MV-4-11 (cell line): ENCODE measurements at places on chromosomes 11 and 22.

GRCh38 chr11:67382276-67383136 is 9.1 kb upstream of the CLCF1 start:
- DNase-seq: peak; percentile 72

DNA sequence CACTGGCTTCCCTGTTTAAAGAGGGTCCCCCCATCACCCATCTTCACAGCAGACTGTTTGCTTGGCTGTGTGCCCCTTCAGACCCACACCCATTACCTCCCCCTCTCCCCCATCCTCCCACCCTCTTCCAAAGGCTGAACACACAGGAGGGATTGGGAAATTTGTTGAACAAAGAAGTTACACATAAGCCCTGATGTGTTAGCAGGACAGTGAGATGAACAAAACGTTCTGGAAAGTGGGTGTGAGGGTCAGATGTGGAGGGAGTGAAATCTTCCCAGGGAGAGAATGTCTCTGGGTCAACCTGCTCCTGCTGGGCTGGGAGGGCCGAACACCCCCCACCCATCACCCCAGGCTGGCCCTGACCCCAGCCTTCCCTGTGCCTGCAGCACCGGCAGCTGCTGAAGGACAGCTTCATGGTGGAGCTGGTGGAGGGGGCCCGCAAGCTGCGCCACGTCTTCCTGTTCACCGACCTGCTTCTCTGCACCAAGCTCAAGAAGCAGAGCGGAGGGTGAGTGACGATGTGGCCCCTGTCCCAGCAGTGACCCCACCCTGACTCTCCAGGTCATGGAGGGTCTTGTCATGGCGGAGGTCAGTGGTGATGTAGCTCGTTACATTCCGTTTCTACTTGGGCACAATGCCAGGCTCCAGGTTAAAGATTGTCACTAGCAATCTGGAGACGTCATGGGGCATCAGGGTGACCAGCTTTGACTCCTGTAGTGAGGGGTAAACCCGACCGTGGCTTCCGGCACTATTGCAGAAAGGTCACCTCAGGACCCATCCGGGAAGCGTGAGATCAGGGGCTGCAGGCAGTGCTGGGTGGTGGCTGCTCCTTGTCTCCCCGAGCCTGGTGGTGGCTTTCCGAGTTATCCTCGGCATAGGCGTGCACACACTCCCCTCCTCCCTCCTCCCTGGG is 103.5 kb downstream of the BCR start:
- DNase-seq: no peak

DNA sequence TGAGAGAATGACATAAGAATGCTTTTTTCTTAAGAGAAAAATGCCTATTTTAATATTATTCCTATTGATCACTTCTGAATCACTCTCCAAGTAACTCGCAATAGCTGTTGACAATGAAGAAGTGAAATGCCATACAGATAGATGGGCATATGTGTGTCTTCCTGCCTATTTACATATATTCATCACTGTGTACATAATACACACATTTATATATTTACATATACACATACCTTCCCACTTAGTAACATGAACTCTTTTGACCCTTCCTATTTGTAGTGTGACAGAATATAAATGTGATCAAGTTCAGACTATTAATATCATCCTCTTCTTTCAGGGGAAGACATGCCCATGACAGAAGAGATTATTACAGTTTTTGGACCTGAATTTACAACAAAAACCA is 756.7 kb downstream of the DLG2 start:
- no peak for DNase-seq

DNA sequence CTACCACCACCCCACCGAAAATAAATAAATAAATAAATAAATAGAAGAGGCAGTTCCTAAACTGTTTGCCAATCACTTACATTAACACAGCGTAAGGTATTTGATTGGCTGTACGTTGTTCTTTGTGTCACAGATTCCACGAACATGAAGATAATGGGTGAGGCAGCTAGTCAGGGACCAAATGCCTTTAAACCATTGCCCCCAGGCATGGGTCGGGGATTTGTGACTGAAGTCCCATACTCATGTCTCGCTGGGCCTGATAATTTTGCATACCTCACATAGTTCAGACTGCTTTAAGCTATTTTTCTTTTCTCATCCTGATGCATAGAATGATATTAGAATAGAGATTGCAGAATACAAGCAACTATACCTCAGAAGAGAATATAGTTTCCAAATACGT is 3.6 kb upstream of the CBL start:
- no peak for DNase-seq

DNA sequence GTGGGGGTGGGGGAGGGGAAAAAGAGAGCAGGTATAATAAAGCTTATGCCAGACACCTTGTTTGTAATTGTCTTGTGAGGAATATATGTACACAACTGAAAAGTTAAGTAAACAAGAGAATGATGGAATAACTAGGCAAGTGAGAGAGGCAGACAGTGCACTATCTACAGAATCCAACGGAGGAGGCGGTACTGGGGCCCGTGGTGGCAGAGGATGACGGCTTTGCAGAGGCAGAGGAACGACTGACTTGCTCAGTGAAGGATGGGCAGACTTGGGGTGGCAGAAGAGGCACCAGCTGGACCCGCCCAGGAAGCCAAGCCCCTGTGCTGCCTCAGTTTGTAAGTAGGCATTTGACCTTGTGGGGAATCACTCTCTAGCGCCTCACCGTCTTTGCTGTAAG is 297.6 kb downstream of the ST3GAL4 start:
- no peak for DNase-seq

- DNase-seq: no peak
Observed at GRCh38 chr11:71266114-71266833, 13.9 kb upstream of the SHANK2 start.

GRCh38 chr11:121841487-121842191 is 274.4 kb downstream of the BLID start:
- DNase-seq: no peak

DNA sequence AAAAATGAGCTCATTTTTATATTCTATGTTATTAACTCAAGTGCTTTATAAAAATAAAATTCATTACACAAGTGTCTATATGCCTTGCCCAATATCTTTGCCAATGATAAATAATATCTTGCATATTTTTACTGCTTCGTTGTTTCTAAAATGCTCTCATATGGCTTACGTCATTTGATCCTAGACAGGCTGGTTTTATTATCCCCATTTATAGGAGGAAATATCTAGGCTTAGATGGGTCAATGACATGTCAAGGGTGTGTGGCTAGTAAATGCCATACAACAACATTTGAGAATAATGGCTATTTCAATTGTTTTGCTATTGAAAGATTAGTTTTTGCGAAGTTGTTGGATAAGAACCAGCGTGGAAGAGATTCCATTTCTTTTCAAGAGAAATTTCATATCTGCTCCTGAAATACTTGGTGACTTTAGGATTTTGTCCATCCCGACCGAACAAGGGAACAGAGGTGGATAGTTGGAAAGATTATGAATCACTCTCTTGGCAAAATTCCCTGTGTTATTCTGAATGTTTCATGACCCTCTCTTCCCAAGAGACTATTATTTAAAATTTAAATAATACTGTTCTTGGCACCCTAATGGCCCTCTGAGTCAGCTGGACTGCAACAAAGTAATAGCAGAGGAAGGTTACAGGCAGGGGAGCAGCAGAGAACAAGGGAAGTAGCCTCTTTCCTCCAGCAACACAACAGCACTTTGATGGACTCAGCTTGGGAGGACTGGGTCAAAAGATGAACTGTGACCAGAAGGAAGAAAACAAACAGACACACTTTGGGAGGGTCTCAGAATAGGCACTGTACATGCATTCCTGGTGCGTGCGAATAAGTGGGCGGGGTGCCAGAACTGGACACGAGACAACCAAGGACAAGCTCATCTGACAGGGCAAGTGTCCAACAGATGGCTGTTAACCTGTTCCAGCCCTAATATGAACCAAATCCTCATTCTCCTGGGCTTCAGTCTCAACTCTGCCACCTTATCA is 94.5 kb downstream of the ME3 start:
- no peak for DNase-seq

DNA sequence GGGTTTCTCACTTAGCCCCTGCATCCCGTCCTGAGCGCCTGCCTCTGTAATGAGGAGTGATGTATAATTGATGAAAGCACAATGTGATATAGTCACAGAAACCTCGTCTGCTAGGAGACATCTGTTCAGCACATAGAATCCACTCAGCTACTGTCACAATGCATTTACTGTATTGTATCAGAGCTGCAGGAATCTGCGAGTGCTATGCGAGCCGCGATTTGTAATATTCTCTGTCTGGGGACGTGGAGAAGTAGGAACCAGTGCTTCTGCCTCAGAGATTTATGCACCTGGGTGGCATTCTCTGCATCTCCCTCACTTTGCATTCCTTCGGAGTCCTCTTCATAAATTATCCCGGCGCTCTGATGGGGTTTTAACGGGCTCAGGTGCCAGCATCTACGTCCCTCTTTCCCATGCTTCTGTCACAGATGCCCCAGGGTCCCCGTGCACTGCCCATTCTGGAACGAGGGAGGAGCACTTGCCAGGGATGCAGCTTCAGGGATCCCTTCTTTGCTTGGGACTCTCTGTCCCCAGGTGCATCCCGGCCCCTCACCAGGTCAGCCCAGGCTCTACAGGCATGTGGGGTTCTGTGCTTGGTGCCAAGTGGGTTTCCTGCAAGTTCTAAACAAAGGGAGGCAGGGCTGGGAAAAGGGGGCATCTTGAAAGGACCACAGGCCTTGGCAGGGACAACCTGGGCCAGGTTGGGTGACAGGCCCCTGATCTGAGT is 205.5 kb downstream of the DSCAML1 start:
- no peak for DNase-seq

- no peak for DNase-seq
Observed at GRCh38 chr11:100354736-100355135, 332.4 kb upstream of the ARHGAP42 start.

GRCh38 chr11:11043721-11044120 is 185.9 kb upstream of the ZBED5 start:
- DNase-seq: no peak

GRCh38 chr11:15764326-15764725 is 592.0 kb downstream of the SOX6 start:
- peak; percentile 74 for DNase-seq

GRCh38 chr11:12979928-12980689 is 29.0 kb upstream of the RASSF10 start:
- DNase-seq: peak; percentile 55

DNA sequence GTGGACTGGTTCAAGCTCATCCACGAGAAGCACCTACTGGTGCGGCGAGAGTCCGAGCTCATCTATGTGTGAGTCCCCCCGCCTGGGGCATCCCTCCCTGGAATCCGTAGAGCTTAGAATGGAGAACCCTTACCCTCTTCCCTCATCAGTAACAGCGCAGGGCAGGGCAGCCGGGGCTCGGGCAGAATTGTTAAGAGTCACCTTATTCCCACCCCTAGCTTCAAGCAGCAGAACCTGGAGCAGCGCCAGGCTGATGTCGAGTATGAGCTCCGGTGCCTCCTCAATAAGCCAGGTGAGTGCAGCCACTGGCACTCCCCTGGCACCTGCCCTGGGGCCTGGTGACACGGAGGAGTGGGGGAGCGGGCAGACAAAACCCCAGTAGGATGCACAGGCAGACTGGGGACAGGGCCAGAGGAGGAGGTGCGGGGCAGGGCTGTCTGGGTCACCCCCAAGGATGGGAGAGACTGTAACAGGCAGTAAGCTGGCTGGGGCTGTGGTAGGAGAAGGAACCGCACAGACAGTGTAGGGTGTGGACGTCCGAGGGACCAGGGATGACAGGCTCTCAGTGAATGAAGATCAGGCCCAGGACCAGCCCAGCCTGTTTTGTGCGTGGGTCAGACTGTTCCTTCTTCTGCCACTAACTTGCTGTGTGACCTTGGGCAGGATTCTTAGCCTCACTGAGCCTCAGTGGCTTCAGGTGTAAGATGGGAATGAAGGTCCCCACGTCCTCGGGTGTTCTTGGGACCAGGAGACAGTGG is 20.4 kb downstream of the C22orf23 start:
- no peak for DNase-seq

- no peak for DNase-seq
Observed at GRCh38 chr22:33542153-33542552, 378.1 kb downstream of the LARGE1 start.

- peak; percentile 8 for DNase-seq
Observed at GRCh38 chr22:25869771-25870170, 127.8 kb downstream of the MYO18B start.

- DNase-seq: no peak
Observed at GRCh38 chr11:59355226-59355625, 3.5 kb upstream of the OR5AN1 start.

- DNase-seq: no peak
Observed at GRCh38 chr11:1970956-1971355, 23.8 kb downstream of the MRPL23 start.

DNA sequence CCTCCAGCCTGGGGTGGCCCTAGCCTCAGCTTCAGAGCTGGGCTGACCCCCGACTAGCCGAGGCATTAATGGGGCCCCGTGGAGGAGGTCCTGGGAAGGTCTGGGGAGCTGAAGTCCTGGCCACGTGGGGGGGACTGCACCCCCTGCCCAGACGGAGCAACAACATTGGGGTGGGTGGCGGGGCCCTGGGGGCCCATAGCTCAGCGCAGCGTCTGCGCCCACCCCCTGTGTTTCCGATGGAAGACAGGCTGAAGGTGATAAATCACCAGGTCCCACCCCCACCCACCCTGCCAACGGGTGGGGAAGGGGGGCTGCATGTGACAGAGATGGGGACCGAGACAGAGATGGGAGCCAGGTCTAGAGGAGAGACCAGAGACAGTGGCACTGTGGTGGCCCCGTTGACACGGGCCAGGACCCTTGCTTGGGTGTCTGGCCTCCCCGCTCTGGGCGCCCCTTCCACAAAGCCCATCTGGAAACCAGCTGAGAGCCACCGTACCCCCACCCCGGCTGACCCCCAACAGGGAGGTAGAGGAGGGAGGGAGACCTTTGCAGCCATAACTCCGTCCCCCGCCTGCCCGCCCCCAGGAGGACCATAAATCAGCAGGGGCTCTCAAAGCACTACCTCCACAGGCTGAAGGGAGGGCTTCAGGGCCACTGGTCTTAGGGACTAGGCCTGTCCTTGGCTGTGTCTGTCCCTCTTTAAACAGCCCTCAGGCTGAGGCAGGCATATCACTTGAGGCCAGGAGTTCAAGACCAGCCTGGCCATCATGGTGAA is 8.2 kb downstream of the GP1BB start:
- no peak for DNase-seq

DNA sequence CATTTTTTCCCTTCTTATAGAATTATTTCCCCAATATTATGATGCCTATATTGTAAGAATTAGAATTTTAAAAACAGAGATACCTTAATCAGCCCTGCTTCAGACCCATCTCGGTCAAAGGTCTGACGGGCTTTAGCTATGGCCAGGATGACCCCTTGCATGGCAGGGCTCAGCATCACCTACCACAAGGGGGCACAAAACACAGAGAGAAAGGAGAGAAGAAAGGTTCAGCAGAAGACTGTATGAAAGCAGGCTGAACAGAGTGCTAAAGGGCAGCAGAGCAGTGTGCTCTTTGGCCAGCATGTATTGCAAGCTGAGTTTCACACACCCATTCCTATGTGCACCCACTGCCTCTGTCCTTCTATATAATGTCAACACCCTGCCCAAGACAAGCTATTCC is 26.8 kb downstream of the CLDN25 start:
- peak; percentile 12 for DNase-seq
